ENCODE measurements at places on chromosomes 1 and 21. TPM values are rescaled to one million over a fixed set of nuclear protein-coding genes. Genes with fewer than 3 reads are reported as not detected.

- DNase-seq = no peak
Measured at GRCh38 chr21:27721675-27722074, 754.8 kb upstream of the ADAMTS5 start.

DNA sequence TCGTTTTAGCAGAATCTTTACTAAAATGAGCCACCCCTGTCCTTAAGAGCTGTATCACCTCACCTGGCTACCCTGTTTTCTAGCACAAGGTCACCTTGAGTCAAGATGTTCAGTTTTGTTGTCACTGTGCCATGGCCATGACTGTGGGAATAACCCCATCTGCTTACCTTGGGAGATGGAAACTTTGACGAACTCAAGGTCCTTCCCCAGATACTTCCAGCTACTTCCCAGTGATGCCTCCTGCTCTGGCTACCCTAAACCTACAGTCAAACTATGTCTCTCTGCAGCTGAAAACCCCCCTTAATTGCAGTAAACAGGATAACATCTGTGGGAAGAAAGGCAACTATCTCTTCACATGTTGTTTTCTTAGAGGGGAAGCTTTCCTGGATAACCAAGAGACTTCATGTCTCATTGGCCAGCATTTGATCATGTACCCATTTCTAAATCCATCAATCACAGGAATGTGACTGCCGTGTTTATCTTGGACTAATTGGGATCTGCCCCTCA is 89.5 kb upstream of the C1orf21 start:
- no peak for DNase-seq

SPRR2E gene
- not detected for total RNA-seq

GRCh38 chr1:32977546-32978087 is 13.0 kb upstream of the RNF19B start:
- no peak for DNase-seq

DNA sequence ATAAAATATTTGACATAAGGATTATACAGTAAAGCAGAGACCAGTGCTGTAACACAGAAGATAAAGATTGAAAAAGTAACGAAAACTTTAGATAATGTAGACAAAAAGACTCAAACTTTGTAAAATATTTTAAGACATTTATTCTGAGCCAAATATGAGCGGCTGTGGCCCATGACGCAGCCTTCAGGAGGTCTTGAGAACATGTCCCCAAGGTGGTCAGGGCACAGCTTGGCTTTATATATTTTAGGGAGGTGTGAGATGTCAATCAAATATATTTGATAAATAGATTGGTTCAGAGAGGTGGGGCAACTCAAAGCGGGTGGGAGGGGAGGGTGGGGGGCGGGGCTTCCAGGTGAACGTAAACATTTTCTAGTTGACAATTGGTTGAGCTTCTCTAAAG is 81.2 kb downstream of the WDR4 start:
- DNase-seq = no peak

GRCh38 chr1:45205910-45206721 is at the start of gene ZSWIM5:
Gene ZSWIM5 (minus strand): TSS chr1:45206605. CDS start chr1:45206350, 255 bp downstream.
- peak; percentile 8 for DNase-seq

- DNase-seq = no peak
Measured at GRCh38 chr1:114292194-114292593, 138.5 kb upstream of the SYT6 start.

GREM2 gene
- not detected for total RNA-seq

DNA sequence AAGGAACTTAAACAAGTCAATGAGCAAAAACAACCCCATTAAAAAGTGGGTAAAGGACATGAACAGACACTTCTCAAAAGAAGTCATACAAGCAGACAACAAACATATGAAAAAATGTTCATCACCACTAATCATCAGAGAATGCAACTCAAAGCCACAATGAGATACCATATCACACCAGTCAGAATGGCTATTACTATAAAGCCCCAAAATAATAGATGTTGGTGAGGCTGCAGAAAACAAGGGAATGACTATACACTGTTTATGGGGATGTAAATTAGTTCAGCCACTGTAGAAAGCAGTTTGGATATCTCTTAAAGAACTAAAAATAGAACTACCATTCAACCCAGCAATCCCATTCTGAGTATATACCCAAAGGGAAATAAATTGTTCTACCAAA is 51.2 kb downstream of the MRPL39 start:
- no peak for DNase-seq

HSPG2 gene
- total RNA-seq = 2.5 TPM

DNA sequence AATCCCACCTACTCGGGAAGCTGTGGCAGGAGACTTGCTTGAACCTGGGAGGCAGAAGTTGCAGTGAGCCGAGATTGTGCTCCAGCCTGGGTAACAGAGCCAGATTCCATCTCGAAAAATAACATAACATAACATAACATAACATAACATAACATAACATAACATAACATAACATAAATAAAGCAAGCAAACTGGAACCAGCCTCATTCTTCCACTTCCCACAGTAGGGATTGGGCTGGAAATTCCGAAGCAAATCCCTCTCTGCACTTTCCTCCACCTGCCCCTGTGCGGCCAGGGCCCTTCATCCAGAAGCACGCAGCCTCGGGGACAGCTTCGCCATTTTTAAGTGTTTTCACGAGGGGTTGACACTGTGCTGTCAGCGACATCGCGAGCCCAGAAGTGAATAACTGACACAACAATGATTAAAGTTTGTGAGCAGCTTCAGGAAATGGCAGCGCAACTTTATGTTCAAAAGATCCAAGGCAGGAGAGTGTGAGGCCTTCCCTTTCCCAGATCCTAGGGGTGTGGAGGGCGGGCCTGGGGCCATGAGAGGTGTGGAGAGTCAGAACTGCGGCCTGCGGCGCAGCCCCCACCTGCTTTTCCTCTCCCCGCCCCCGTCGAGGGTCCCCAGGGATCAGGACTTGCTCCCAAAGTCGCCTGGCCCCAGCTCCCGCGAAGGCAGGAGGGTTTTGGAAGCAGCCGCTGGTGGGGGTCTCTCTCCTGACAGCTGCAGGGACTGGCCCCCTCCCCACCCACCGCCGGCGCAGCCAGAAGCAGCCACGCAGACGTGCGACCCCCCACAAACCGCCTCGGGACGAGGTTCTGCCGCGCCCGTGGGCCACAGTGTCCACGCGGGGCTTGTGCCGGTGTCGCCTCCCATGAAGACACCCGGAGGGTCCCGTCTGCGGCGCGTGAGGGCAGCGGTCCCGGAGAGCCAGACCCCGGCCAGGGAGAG is 651 bp upstream of the GABRD start:
- no peak for DNase-seq

DNA sequence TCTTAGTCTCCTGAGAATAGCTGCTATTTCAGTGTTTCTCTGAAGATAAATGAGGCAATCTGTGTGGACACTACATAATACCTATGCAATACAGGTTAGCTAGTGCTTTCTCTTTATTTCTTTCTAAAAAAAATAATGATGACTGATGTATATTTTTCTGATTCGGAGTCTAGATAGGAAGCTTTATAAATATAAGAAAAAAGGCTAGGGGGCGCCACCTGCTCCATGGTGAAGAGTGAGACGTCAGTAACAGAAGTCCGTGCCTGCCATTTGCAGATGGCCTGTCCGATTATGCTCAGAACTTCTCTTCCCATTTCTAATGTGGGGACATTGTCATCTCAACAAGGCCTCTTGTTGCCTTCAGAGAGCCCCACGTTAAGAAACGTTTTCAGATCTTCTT is 26.4 kb downstream of the QSOX1 start:
- DNase-seq = no peak

DNA sequence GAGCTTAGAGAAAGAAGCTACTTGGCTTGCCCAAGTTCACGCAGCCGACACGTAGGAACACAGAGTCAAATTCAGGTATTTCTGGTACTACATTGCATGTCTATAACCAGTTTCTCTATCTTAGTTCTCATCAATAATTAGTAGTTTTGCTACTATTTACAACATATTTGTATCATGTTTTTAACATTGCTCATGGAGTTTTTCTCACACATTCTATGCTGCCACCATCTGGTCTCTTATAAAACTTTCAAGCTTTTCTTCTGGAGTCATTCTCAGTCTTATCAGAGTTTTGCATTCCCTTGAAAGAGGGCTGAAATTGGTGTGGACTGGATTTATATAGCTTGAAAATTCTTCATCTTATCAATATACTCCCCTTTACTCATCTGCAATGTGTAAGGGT is 118.8 kb upstream of the PALMD start:
- DNase-seq = no peak

DNA sequence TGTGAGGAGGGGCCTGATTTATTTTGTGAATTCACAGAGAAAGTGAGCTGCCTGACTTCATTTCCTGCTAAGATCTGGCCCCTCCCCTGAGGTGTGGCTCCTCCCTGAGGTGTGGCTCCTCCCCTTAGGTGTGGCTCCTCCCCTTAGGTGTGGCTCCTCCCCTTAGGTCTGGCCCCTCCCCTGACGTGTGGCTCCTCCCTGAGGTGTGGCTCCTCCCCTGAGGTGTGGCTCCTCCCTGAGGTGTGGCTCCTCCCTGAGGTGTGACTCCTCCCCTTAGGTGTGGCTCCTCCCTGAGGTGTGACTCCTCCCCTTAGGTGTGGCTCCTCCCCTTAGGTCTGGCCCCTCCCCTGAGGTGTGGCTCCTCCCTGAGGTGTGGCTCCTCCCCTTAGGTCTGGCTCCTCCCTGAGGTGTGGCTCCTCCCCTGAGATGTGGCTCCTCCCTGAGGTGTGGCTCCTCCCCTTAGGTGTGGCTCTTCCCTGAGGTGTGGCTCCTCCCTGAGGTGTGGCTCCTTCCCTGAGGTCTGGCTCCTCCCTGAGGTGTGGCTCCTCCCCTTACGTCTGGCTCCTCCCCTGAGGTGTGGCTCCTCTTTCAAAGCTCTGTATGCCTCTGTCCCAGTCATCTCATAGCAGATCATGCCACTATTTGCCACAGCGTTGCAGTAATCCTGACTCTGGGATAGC is 26.9 kb upstream of the LRRC3 start:
- DNase-seq = no peak

PACC1 gene
- total RNA-seq = 13.9 TPM

GRCh38 chr21:46078978-46079351 is 18.9 kb upstream of the COL6A2 start:
- DNase-seq = no peak

DNA sequence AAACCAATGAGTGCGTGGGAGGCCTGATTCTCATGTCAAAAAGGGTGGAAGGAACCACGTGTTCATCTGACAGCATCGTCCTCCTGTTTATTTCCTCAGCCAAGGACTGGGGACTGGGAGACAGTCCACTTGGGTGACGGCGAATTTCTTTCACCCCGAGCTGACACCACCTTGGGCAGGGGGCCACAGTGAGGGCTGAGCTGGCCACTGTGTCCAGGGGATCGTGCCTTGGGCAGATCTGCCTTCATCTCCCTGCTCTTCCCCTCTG is 122.1 kb downstream of the SIM2 start:
- DNase-seq = no peak

DNA sequence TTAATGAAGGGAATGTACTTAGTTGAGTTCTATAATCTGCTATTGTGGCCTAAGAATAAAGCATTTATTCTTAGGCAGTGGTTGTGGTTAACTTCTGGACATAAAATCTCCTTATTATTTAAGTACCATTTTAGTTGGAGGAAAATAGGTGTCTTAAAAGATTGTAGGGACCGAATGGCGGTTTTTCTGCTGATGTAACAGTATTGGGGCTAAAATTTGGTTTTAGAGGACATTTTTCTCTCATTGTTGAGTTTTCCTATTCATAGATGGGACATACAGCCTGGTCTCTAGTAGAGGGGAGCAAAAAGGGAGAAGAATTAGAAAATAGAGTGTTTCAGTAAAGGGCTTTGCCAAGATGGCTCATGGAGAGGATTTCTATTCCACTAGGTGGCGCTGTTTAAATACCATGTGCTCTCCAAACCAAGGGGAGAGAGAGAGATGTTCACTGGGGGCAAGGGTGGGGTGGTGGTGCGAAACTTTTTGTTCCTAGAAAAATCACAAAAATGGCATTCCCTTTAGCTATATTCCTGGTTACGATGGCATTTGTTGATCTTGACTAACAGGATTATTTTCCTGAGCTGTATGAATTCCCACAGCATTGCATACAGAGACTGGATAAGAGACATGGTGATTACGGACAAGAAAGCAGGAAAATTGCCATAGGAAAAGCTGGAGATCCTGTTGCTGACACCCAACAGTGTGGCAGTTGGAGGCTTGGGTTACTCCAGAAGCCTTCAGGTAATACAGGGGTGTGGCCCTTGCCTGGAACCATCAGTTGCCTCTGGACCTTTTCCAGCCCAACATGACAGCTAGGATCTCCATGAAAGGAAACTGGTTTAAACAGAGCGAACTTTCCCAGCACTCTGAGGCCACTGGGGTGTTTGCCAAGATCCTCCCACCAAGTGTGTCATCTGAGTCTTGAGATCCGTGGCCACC is 18.2 kb upstream of the FCGR2A start:
- peak; percentile 56 for DNase-seq

DNA sequence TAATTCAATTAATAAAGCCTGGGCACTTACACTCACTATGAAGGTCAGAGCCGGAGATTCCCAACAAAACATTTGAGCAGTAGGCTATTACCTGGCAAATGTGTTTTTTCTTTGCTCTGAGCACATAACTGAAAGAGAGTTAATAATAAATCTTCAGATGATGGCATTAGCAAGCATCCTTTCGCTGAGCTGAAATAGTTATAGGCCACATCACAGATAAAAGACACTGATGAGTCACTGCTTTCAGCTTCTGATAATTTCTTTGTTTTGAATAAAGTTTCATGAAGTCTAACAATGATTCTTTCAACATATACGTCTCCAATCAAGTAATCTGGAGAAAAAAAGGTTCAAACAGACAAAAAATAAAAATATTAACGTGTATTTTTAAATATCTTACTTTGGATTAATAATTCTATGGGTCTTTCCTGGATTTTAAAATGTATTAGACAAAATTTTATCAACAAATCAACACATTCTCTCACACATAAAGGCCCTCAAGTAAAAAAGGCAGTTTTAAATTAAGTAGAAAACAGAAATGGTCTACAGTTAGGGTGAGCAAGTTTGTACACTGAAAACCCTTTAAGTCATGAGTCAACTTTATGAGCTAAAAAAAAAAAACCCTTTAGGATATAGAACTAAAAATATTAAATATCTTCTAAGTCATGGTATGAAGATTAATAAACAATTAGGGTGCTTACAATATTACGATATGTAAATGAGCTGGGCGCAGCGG is 33.1 kb downstream of the LTN1 start:
- DNase-seq = peak; percentile 59

DNA sequence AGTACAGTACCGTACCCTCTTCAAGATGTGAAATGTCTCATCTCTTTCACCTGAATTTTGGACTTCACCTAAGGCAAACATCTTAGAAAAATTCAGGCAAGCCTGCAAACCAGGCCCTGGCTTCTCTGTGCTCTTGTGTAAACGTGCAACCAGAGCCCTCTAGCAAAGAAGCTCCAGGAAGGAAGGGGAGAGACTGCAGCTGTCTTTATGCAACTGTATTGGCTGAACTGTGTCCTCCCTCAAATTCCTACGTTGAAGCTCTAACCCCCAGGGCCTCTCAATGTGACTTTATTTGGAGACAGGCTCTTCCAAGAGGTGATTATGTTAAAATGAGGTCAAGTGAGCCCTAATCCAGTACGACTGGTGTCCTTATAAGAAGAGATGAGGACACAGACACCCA is 60.3 kb downstream of the SLC45A1 start:
- DNase-seq = no peak
